ENCODE measurements at places on chromosomes 16 and 17. TPM values are rescaled to one million over a fixed set of nuclear protein-coding genes. Genes with fewer than 3 reads are reported as not detected.
A peak's percentile ranks its signal among the peaks of the same experiment; 100 is the strongest.

DNA sequence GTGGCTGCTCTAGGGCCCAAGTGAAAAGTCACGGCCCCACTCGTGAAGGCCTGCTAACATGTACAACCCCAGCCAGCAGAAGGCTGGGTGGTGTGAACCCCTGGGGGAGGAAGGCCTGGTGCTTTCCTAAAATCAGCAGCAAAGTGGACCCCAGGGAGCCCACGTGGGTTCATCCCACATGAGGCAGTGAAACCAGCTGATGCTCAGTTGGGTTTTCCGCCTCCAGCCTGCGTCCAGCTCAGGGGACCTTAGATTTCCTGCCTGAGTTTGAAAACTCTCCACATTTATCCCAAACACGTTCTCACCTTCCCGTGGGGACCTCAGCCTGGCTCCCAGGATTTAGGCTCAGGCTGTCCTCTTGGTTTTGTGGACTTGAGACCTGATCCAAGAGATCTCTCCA lies 85.8 kb downstream of the SOCS1 start:
- DNase-seq = no peak

- DNase-seq = peak; percentile 29
These were observed 521 bp downstream of the C16orf87 start for GRCh38 chr16:46830417-46830901.

Gene HSD3B7
- total RNA-seq = 0.69 TPM

Gene RND2
- not detected for total RNA-seq

DNA sequence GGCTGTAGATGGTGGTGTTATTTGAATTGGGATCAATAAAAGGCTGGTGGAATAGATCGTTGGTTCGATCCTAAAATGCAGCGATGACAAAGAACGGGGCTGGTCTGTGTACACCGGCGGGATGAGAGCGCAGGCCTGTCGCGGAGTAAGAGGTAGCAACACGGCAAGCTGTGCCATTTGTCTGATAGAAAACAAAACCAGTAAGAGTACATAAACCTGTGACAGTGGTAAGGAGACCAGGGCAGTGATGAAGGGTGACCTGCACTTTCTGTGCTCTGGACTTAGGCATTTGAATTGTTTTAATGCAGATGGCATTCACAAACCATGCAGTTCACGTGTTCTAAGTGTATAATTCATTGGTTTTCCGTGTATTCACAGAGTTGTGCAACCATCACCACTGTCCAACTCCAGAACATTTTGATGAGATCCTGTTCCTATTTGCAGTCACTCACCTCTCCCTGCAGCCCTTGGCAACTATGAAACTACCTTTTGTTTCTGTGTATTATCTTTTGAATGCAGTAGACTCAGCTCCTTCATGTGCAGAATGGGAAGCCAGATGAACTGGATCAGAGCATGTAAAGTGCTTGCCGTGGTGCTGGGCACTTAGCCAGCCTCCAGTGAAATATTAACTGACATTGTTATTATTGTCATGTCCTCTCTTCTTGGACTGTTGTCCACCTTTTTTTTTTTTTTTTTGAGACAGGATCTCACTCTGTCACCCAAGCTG lies 286.1 kb downstream of the SNX29 start:
- no peak for DNase-seq

Gene SLC25A19
- total RNA-seq = 48.4 TPM
